Tibial nerve (tissue), 4 donors: ENCODE measurements at places on chromosomes 12 and 14. TPM values are rescaled to one million over a fixed set of nuclear protein-coding genes. Genes with fewer than 3 reads are reported as not detected.
A peak's percentile ranks its signal among the peaks of the same experiment; 100 is the strongest.

DNA sequence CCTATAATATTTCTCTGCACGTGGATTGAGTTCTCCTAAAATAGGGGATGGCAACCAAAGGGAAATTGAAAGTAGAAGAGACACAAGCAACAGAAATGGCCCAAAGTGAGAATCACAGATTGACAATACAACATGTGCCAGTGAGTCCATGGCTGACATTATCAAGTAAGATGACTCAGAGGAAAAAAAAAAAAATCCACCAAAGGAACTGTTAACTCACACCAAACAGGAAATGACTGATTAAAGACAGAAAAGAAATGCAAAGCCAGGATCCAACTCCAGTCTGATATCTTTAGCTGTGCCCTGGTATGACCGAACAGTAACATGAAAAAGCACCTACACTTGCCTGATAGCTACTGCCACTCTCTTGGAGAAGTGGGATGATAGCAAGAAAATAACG is 485.0 kb downstream of the PRKD1 start:
- no peak for DNase-seq

DNA sequence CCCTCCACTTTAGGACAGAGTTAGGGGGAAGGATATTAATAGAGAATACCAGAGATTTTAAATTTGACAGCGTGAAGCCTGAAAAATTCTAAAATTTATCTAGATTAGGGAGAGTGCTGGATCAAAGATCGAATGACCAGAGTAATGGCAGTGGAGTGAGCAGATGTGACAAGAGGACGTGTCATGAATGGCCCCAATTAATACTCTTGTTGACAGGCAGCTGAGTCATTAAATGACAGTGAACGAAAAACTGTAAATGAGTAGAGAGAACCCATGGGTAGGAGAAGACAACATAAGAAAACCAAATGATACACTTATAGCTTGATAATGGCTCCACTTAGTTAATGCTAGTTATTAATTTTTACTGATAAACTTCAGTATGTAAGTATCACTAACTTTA is 73.9 kb upstream of the PLEKHA5 start:
- no peak for DNase-seq

Gene KSR2
- total RNA-seq: not detected

Gene NTS
- not detected for total RNA-seq

DNA sequence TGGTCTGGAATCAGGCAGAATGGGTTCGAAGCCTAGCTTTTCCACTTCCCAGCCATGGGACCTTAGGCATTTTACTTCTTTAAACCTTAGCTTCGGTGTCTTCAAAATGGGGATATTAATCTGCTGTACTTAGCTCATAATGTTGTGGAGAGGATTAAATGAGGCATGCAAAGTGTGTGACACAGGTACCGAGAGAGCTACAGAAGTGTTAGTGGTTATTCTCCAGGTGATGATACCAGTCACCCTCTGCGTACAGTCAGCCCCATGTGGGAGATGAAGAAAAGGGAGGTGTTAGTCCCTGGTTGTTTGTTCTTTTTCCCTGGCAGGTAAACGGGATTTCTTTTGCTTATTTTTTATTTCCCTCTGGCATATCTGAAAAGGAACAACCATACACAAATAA is 212.1 kb downstream of the PHLDA1 start:
- DNase-seq: no peak

- no peak for DNase-seq
Observed at GRCh38 chr14:54805070-54805444, 97.6 kb downstream of the GCH1 start.

Gene CYP46A1
- 1.2 TPM for total RNA-seq

GRCh38 chr12:108777156-108777555 is 45.8 kb upstream of the CORO1C start:
- DNase-seq: no peak

DNA sequence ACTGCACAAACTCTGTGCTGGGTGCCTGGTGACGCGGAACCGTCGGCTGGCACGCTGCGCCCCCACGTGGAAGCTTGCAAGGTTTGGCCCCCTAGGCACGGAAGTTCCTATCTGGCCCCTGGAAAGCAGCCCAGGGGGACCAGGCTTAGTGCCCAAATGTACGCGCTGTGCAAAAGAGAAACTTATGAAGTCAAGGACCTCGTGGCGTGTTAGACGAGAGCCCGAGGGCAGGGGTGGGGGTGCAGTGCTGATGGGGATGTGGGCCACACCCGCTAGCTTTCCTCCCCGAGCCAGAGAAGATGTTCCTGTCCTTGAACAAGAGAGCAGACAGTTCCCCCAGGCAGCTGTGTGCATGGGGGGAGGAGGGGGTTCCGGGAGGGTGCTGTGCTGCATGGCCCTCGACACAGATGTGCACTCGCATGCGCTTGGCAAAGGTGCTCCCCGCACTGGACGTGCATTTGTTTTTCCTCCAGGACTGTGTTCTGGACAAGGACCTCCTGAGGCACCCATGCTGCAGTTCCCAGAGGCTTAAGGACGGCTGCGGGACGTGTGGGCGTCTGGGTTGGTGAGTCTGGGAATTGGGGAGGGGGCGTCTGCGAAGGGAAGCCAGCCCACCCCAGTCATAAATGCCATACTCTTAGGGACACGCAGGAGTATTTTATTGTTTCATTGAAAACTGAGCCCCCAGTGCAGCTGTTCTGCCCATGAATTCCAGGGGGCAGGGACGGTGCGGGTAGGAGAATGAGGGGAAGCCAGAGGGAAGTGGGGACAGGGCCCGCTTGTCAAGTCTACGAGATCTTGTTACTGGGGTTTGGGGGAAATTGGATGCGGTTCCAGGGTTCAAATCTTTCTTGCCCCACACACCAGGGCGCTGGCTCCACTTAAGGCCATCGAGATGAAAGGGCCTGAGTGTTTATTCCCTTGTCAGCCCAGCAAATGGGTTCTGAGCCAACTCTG is 80.0 kb downstream of the NTF3 start:
- DNase-seq: no peak

Gene POLE2
- total RNA-seq: 1.3 TPM

GRCh38 chr14:24411443-24412389 is 12.9 kb downstream of the NYNRIN start:
- no peak for DNase-seq

DNA sequence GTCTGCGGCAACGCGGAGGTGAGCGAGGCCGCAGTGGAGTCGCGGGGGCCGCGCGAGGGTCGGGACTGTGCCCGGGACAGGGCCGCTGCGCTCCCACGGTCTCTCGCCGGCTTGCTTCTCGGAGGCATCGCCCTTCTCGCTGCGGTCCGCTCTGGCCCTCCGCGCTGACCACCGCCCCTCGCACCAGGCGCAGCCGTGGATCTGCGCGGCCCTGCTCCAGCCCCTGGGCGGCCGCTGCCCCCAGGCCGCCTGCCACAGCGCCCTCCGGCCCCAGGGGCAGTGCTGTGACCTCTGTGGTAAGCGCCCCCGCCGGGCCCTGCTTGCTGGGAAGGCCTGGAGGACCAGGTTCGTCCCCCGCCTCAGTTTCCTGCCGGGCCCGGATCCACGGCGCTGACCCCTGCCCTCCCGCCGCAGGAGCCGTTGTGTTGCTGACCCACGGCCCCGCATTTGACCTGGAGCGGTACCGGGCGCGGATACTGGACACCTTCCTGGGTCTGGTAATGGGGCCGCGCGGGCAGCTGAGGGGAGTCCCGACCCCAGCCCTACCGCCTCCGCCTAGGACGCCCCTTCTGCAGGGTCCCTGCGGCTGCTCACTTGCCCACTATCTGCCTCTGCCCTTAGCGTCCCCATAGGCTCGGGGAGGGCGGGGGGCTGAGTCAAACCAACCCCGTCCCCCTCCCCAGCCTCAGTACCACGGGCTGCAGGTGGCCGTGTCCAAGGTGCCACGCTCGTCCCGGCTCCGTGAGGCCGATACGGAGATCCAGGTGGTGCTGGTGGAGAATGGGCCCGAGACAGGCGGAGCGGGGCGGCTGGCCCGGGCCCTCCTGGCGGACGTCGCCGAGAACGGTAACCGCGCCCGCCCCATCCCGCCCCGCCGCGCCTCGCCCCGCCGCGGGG is 7.0 kb downstream of the AMN start:
- no peak for DNase-seq

Gene MIA2
- total RNA-seq: 16.8 TPM

Gene YARS2
- 38.7 TPM for total RNA-seq

DNA sequence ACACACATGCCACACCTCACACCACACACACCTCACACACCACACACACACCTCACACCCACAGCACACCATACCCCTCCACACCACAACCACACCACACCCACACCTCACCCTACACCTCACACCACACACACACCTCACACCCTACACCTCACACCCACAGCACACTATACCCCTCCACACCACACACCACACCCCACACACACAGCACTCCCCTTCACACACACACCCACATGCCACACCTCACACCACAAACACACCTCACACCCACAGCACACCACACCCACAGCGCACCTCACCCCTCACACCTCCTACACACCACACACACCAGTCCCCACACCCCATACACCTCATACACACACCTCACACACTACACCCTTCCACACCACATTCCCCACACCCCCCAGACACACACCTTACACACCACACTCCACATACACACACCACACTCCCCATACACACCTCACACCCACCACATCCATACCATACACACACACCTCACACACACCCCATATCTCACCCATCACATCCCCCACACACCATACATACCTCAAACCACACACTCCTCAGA is 80.0 kb downstream of the ACTN1 start:
- DNase-seq: no peak

DNA sequence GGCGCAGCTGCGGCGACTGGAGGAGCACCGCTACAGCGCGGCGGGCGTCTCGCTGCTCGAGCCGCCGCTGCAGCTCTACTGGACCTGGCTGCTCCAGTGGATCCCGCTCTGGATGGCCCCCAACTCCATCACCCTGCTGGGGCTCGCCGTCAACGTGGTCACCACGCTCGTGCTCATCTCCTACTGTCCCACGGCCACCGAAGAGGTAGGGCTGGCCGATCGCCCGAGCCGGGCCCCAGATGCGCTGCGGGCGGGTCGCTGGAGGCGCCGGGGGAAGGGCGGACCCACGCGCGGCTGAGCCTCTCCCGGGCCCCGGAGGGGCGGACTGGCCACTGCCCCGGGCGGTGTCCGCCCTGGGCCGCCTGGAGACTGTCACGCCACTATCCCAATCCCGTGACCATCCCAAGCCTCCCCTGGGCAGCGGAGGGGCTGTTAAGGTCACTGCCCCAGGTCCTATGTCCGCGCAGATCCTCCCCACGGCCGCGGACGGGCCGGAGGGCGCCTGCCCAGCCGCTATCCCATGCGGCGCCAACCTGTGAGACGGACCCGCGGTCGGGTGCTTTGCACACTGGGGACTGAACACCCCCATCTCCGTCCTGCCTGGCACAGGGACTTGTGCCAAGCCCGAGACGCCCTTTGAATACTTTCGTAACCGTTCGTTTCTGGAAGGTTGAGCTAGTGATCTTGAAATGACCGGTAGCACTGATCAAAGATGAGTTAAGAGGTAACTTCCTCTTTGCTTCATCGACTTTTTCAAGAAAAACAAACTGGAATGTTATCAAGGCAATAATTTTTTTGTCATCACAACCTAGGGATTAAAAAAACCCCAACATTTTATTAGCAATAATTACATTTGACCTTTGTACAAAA is 725 bp downstream of the CHPT1 start:
- peak; percentile 20 for DNase-seq

Gene ZDHHC17
- 163 TPM for total RNA-seq

Gene UNC119B
- total RNA-seq: 20.7 TPM

- no peak for DNase-seq
Observed at GRCh38 chr12:110246636-110247339, 34.3 kb upstream of the ATP2A2 start.

DNA sequence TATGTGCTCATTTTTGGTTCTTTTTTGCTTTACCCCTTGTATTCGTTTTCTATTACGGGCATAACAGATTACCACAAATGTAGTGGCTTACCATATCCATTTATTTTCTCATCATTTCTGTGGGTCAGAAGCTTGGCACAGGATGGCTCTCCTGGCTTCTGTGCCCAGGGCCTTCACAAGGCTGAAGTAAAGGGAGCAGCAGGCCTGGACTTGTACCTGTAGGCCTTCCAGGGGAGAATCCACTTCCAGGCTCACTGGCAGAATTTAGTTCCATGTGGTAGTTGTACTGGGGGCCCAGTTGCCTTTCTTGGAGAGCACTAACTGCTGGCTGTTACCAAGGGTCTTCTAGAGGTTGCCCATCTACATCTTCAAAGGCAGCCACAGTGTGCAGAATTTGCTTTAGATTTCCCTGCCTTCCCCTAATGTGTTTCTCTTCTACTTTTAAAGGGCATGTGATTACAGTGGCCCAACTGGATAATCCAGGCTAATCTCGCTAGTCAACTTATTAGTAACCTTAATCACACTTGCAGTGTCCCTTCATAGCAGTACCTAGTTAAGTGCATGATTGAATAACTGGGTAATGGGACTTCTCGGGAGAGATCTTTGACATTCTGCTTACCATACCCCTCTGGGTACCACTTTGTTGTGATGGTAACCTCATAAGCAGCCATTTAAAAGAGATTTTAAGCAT is 67.0 kb downstream of the CRADD start:
- no peak for DNase-seq
